ENCODE measurements at places on chromosomes 13 and 19. TPM values are rescaled to one million over a fixed set of nuclear protein-coding genes. Genes with fewer than 3 reads are reported as not detected.

The SERP2 gene
- not detected for total RNA-seq

The PLVAP gene
- total RNA-seq = not detected

The SOX1 gene
- not detected for total RNA-seq

The BST2 gene
- 0.29 TPM for total RNA-seq

The WASF3 gene
- total RNA-seq = 4.0 TPM

The CDX2 gene
- total RNA-seq = not detected

The OR7C1 gene
- total RNA-seq = not detected

The IRGC gene
- not detected for total RNA-seq

The ZNF90 gene
- total RNA-seq = 0.72 TPM

The SRRM5 gene
- not detected for total RNA-seq

The CRX gene
- total RNA-seq = not detected

The FFAR2 gene
- total RNA-seq = not detected

The KLF5 gene
- total RNA-seq = 11.5 TPM

The CEACAM7 gene
- total RNA-seq = not detected

The KLK15 gene
- not detected for total RNA-seq

The N4BP2L1 gene
- 2.2 TPM for total RNA-seq

The ZNF667 gene
- 5.5 TPM for total RNA-seq
